ENCODE measurements at places on chromosomes 16 and 17.

DNA sequence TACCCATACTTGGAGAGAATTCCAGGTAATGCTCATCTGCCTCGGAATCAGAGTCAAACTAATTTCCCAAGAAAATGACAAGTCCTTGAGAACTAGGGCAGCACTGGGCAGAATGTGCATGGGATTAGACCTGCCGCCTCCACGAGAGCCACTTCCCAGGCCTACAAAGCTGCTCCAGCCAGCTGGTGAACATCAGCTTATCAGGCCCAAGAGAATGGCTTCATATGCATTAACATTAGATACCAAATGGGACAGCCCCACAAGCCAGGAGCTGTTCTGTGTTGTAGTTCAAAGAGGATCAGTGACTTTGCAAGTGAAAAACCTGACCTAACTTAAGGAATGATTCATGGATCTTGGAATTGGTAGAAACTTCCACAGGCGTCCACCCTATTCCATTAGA, 203.3 kb downstream of the CYLD start:
- no peaks in the 10 kb centered on the region for H3K4me1 ChIP-seq
- no peak for DNase-seq
- no peaks in the 10 kb centered on the region for H3K36me3 ChIP-seq
- no peaks in the 10 kb centered on the region for H3K27me3 ChIP-seq
- H3K4me3 ChIP-seq, result no peak overlapping the region
- H3K27ac ChIP-seq, result no peak overlapping the region

- H3K27ac ChIP-seq, result no peak overlapping the region
- H3K36me3 ChIP-seq, result peaks cover 29% of the 10 kb centered on the region
- peaks cover 16% of the 10 kb centered on the region for H3K4me1 ChIP-seq
- H3K27me3 ChIP-seq, result no peaks in the 10 kb centered on the region
- DNase-seq, result no peak
- H3K4me3 ChIP-seq, result no peak overlapping the region
Observed at GRCh38 chr16:1691276-1691675, 13.2 kb downstream of the JPT2 start.

GRCh38 chr16:51816929-51817328, 665.9 kb upstream of the SALL1 start:
- no peaks in the 10 kb centered on the region for H3K36me3 ChIP-seq
- no peak overlapping the region for H3K27ac ChIP-seq
- DNase-seq, result no peak
- no peaks in the 10 kb centered on the region for H3K4me1 ChIP-seq

DNA sequence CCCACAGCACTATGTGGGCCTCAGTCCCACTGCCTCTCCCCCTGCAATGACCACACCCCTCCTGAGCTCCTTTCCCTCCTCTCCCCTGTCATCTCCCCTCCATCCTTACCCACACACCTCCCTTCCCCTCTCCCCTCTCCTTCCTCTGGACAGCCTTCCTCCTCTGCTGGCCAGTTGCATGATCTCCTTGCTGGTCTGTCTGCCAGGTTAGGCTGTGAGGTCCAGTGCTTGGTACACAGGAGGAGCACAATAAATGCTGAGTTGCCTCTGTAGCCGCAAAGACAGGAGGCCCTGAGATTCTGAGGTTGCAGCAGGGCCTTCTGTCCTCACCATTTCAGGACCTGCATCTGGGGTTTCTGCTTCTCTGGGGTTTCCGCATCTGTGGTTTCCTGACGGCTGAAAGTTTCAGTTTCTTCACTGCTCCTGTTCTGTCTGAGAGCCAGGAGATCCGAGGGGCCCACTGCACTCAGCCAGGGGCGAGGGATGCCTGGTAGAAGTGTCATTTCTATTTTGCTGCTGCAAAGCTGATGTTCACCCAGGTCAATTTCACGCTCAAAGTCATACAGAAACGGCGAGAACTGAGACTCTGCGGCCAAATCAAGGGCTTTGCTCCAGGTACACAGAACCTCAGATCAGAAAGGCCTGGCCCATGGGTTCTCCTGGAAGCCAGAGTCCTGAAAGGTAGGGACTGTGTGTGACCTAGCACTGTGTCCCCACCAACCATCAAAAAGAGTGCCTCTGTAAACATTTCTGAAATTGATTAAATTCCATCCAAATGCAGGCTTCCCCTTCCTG, 4.6 kb upstream of the SLC12A3 start:
- H3K4me3 ChIP-seq, result peak overlapping the region; percentile 59
- H3K27me3 ChIP-seq, result peaks cover 1% of the 10 kb centered on the region

DNA sequence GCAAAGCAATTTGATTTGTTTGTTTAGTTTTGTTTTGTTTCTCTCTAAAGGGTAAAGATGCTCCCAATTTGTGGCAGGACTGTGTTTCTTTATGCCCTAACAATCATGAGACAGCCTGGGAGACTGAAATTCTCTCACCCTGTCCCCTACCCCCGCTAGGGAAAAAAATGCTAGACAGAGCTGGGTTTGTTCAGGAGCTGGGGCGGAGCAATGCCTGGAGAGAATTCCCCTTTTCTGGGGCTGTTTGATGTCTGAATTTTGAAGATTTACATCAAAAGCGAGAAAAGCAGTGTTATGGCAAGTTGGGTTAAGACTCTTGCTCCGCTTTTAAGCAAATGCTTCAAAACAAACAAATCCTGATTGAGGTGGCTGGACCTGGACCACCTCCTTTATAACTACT, 8.4 kb downstream of the MAF start:
- H3K27ac ChIP-seq, result no peak overlapping the region
- H3K36me3 ChIP-seq, result peaks cover 44% of the 10 kb centered on the region
- no peak for DNase-seq
- peaks cover 36% of the 10 kb centered on the region for H3K27me3 ChIP-seq
- H3K4me3 ChIP-seq, result no peak overlapping the region
- peaks cover 44% of the 10 kb centered on the region for H3K4me1 ChIP-seq

- DNase-seq, result no peak
- no peak overlapping the region for H3K4me3 ChIP-seq
- peaks cover 29% of the 10 kb centered on the region for H3K4me1 ChIP-seq
- peaks cover 12% of the 10 kb centered on the region for H3K27me3 ChIP-seq
Observed at GRCh38 chr17:69067274-69068047, 6.7 kb upstream of the ABCA9 start.

- H3K4me3 ChIP-seq, result no peak overlapping the region
- H3K36me3 ChIP-seq, result no peaks in the 10 kb centered on the region
Observed at GRCh38 chr17:31629696-31630470, 229.2 kb downstream of the COPRS start.

- H3K4me1 ChIP-seq, result no peaks in the 10 kb centered on the region
- H3K36me3 ChIP-seq, result no peaks in the 10 kb centered on the region
- H3K4me3 ChIP-seq, result no peak overlapping the region
- no peak overlapping the region for H3K27ac ChIP-seq
- no peaks in the 10 kb centered on the region for H3K27me3 ChIP-seq
Observed at GRCh38 chr17:17606416-17607000, 15.0 kb upstream of the PEMT start.

GRCh38 chr16:61042737-61043136, 993.5 kb downstream of the CDH8 start:
- H3K4me1 ChIP-seq, result no peaks in the 10 kb centered on the region
- no peak for DNase-seq
- no peaks in the 10 kb centered on the region for H3K27me3 ChIP-seq
- no peak overlapping the region for H3K4me3 ChIP-seq
- H3K36me3 ChIP-seq, result no peaks in the 10 kb centered on the region
- H3K27ac ChIP-seq, result no peak overlapping the region

- no peak for DNase-seq
- H3K36me3 ChIP-seq, result no peaks in the 10 kb centered on the region
- peaks cover 13% of the 10 kb centered on the region for H3K4me1 ChIP-seq
- no peak overlapping the region for H3K27ac ChIP-seq
Observed at GRCh38 chr17:37714897-37715296, 30.0 kb downstream of the HNF1B start.
